ENCODE measurements at places on chromosomes 11 and 22. TPM values are rescaled to one million over a fixed set of nuclear protein-coding genes. Genes with fewer than 3 reads are reported as not detected.
A peak's percentile ranks its signal among the peaks of the same experiment; 100 is the strongest.

DNA sequence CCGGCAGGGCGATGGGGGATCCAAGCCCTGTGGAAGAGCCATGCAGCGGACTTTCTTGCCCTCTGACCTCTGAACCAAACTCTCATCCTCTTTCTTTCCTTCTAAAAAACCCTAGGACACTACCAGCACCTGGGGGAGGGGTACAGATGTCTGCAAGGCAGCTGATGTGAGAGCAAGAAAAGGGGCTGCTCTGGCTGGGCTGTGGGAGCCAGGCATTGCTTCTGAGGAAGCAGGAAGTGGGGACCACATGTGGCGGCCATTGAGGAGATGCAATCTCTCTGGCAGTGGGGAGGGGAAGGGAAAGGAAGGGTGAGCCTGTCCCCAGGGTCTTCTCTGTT is 36.0 kb downstream of the FAM83F start:
- no peaks in the 10 kb centered on the region for H3K36me3 ChIP-seq
- H3K27me3 ChIP-seq = no peaks in the 10 kb centered on the region
- no peak overlapping the region for H3K4me3 ChIP-seq
- H3K27ac ChIP-seq = no peak overlapping the region

The SESN3 gene
- 33.8 TPM for total RNA-seq

DNA sequence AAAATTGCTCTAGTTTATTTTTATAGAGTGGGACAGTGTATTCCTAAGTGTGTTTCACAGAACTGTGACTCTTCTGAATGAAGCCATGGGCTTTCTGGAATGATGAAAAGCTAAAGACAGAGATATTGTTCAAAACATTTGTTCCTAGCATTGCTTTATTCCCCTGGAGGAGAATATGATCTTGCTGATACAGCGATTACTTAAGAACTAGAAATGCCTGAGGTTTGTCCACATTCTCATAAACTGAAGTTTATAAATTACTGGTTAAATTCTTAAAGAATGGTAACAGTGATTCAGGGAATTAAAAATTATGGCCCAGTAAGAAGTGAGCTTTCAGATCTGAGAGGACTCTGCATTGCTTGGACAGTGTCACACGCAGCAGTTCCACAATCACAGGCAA is 690.3 kb downstream of the FAM181B start:
- DNase-seq = no peak
- H3K4me1 ChIP-seq = no peaks in the 10 kb centered on the region
- no peak overlapping the region for H3K27ac ChIP-seq
- H3K27me3 ChIP-seq = no peaks in the 10 kb centered on the region
- H3K4me3 ChIP-seq = no peak overlapping the region
- H3K36me3 ChIP-seq = no peaks in the 10 kb centered on the region

DNA sequence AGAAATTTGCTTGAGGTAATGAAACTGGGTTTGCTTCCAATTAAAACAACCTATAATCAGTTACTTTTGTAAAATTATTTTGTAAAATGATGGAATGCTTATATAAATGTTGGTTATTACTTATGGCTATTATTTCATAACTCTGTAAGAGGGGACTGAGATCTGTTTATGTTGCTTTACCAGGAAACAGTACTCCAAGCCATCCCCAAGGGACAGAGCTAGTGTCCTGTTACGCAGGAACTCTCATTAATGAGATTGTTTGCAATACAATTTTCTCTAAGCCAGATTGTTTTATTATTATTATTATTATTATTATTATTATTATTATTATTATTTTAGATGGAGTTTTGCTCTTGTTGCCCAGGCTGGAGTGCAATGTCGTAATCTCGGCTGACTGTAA is 2.3 kb upstream of the NOX4 start:
- H3K27me3 ChIP-seq = no peaks in the 10 kb centered on the region
- DNase-seq = no peak
- H3K4me3 ChIP-seq = no peak overlapping the region

The CCDC188 gene
- total RNA-seq = 0.77 TPM

The RRM1 gene
- total RNA-seq = 23.7 TPM

- peaks cover 4% of the 10 kb centered on the region for H3K27me3 ChIP-seq
- DNase-seq = no peak
- H3K36me3 ChIP-seq = peaks cover 3% of the 10 kb centered on the region
- H3K4me3 ChIP-seq = no peak overlapping the region
These were observed 180.0 kb downstream of the BRD1 start for GRCh38 chr22:49647627-49648026.

GRCh38 chr11:17498058-17498457 is 21.4 kb upstream of the ABCC8 start:
- H3K4me1 ChIP-seq = no peaks in the 10 kb centered on the region
- DNase-seq = no peak
- no peaks in the 10 kb centered on the region for H3K36me3 ChIP-seq
- H3K27ac ChIP-seq = no peak overlapping the region
- H3K4me3 ChIP-seq = no peak overlapping the region

DNA sequence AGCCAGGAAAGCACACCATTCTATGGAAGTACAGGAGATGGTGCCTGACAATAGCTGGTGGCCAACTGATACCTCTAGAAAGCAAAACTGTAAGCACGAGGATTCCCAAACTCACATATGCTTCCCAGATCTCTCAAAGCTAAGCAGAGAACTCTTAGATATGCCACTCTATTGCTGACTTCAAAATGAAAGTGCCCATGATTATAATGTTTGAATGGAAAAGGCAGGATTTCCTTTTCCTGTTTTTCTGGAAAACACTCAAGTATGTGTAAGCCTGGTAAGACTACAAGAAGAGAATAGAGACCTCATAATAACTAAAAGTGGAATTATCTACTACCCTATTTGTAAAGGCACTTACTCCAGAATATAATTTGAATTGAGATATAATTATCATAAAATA is 2.6 kb upstream of the CARD18 start:
- H3K4me3 ChIP-seq = no peak overlapping the region
- H3K27me3 ChIP-seq = no peaks in the 10 kb centered on the region
- peak overlapping the region; percentile 31 for H3K27ac ChIP-seq
- peaks cover 10% of the 10 kb centered on the region for H3K4me1 ChIP-seq
- no peaks in the 10 kb centered on the region for H3K36me3 ChIP-seq

GRCh38 chr11:18366286-18366685 is 28.1 kb upstream of the LDHA start:
- H3K27ac ChIP-seq = no peak overlapping the region
- H3K4me3 ChIP-seq = no peak overlapping the region
- no peaks in the 10 kb centered on the region for H3K27me3 ChIP-seq

The OVCH2 gene
- 7.4 TPM for total RNA-seq

GRCh38 chr11:88122956-88123355 is 52.3 kb downstream of the RAB38 start:
- no peaks in the 10 kb centered on the region for H3K27me3 ChIP-seq
- no peaks in the 10 kb centered on the region for H3K4me1 ChIP-seq
- no peak for DNase-seq
- no peak overlapping the region for H3K4me3 ChIP-seq
- H3K27ac ChIP-seq = no peak overlapping the region
- H3K36me3 ChIP-seq = no peaks in the 10 kb centered on the region

GRCh38 chr11:19499999-19500398 is 212.6 kb upstream of the NAV2 start:
- no peaks in the 10 kb centered on the region for H3K4me1 ChIP-seq
- H3K4me3 ChIP-seq = no peak overlapping the region
- no peaks in the 10 kb centered on the region for H3K27me3 ChIP-seq
- DNase-seq = no peak
- H3K27ac ChIP-seq = no peak overlapping the region

DNA sequence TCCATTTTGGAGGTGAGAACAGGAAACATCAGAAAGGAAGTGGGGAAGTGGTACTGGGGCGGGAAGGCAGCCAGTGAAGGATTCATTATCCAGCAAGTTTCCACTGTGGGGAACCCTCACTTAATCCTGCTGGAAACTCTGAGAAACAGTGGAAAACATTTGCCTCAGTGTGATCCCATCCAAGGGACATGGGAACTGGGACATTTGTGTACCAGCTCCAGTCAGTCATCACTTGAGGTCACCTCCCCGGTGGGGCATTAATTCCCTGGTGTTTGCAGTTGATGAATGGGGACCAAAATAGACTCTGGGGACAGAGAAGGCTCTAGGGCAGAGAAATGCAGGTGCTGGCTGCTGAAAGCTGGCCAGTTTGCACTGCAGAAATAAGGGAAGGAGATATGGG is 599.9 kb downstream of the BUD13 start:
- H3K27ac ChIP-seq = no peak overlapping the region
- H3K4me3 ChIP-seq = no peak overlapping the region

- H3K4me3 ChIP-seq = no peak overlapping the region
- no peaks in the 10 kb centered on the region for H3K4me1 ChIP-seq
- DNase-seq = no peak
- H3K27ac ChIP-seq = no peak overlapping the region
- no peaks in the 10 kb centered on the region for H3K27me3 ChIP-seq
These were observed 7.4 kb downstream of the RAB38 start for GRCh38 chr11:88167853-88168252.

- H3K36me3 ChIP-seq = no peaks in the 10 kb centered on the region
- DNase-seq = no peak
- H3K27ac ChIP-seq = no peak overlapping the region
- no peak overlapping the region for H3K4me3 ChIP-seq
- H3K4me1 ChIP-seq = no peaks in the 10 kb centered on the region
These were observed 265.9 kb upstream of the MPPED2 start for GRCh38 chr11:30852091-30852490.

DNA sequence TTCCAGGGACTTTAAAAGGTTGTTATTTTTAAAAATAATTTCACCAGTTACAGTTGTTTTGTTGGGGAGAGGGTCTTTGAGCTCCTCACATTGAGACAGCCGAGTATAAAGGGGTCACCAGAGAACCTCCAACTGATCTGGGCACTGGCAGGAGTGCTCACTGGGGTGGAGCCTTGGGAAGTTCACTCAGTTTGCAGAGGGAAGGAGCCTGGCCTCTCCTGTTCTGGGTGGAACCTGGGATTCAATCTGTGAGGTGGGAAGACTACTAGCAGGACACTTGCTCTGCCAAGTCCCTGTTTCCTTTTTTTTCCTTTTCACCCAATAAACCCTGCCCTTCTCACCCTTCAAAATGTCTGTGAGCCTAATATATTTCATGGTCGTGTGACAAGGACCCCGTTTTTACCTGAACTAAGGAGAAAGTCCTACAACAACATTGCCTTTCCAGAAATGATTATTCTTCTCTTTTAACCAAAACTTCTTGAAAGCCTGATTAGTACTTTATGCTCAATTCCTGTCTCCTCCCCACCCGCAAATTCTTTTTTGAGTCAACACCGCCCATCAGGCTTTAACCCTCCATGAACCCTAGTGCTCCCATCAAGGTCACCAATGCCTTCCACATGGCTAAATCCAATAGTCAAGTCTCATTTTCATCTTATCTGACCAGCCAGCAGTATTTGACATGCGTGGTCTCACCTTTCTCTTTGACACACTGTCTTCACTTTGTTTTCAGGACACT is 22.0 kb upstream of the MSANTD2 start:
- H3K4me1 ChIP-seq = no peaks in the 10 kb centered on the region
- H3K36me3 ChIP-seq = no peaks in the 10 kb centered on the region
- H3K27me3 ChIP-seq = peaks cover 1% of the 10 kb centered on the region
- H3K4me3 ChIP-seq = no peak overlapping the region
- DNase-seq = no peak
- H3K27ac ChIP-seq = no peak overlapping the region

All from lower lobe of right lung (tissue), 2 donors.